Stimulated activated CD4-positive, alpha-beta T cell treated with anti-CD3 and anti-CD28 coated beads, Interleukin-4, amount 100 ng/mL, for 1 hour (primary cell): ENCODE measurements at places on chromosomes 13 and 19.

GRCh38 chr13:112182251-112182650 lies 115.3 kb downstream of the SOX1 start:
- no peak for DNase-seq

DNA sequence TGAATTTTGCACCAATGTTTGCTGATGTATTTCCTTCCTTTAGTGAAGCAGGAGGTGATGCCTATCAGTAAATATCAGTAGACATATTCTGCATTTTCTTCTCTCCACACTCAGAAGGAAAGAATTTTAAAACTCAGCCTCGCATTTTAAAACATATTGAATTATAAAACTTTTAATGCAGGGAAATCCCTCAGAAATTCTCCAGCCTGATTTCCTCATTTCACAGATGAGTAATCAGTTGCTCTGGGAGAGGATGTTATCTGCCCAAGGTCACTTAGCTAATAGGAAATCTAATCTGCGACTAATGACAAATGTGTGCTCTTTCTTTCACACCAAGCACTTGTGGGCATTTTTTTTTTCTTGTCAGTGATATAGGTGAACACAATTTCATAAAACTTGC lies 320.6 kb downstream of the ITGBL1 start:
- DNase-seq, result no peak

- DNase-seq, result no peak
Observed at GRCh38 chr13:32535115-32535514, 3.5 kb downstream of the N4BP2L2 start.

GRCh38 chr13:44088991-44089413 lies 209.3 kb downstream of the LACC1 start:
- no peak for DNase-seq

GRCh38 chr19:49553451-49554271 lies 25.9 kb downstream of the RCN3 start:
- DNase-seq, result peak; percentile 58

GRCh38 chr13:44388427-44389059 lies 14.9 kb downstream of the SERP2 start:
- DNase-seq, result no peak

DNA sequence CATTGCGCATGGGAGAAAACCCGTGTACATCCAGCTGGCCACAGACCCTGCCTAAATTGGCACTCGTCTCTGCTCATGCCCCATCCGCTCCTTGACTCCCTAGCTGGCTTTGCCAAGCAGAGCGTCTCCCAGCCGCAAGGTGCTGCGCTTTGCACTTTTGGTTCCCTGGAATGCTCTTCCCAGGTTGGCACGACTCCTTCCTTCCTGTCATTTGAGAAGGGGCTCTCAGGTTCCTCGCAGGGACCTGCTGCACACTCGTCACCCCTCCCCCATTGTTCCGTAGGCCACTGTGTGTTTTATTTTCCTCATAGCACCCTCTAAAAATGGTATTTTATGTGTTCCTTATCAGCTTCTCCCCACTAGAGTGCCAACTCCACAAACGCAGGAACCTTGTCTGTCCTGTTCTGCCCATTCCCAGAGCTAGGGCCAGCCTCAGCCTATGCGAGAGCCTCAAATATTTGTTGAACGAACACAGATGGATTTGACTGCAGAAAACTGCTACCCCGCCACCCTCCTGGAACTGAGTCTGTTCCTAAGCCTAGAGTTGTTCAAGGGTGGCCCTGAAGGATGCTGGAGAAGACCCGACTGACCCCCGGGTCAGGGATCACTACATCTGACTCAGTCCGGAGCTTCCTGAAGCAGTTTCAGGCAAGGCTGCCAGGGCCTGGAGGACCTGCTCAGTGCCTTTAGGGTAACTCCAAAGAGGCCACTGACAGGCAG lies 8.4 kb upstream of the CEBPA start:
- DNase-seq, result no peak

DNA sequence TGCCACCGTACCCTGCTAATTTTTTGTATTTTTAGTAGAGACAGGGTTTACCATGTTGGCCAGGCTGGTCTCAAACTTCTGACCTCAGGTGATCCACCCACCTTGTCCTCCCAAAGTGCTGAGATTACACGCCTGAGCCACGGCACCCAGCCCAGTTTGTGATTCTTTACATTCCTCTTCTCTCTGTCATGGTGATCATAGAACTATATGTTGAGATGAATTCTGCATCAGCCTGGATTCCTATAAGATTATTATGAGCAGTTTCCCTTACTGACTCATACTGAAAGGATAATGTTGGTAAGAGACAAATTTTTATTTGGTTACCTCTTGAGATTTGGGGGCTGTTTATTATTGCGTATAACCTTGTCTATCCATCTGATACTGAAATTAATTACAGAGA lies 121.5 kb upstream of the CSNK1A1L start:
- no peak for DNase-seq
